GM06990 (cell line): ENCODE measurements at places on chromosomes 6 and 20.
A peak's percentile ranks its signal among the peaks of the same experiment; 100 is the strongest.

GRCh38 chr6:30778001-30778635 lies 33.8 kb upstream of the IER3 start:
- no peak for DNase-seq

- no peak for DNase-seq
These were observed 2.5 kb downstream of the TRIM10 start for GRCh38 chr6:30158475-30159040.

- DNase-seq = no peak
These were observed 193.2 kb downstream of the ARHGAP18 start for GRCh38 chr6:129516787-129517186.

DNA sequence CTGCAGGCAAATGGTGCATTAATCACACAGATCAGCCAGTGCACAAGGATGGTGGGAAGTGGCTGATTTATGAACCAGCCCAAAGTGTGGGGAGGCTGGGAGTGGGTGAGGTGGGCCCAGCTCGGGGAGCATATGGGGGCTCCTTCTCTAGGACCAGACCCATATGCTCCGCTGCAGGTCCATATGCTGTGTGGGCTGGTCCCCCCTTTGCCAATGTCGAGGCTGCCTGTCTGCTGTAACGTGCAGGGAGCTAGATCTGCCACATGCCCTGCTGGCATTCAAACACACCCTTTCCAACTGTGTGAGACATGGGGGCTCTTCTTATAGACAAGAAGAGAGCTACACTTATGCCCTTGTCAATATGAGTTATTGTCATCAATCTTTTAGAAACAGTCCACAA lies 566.3 kb downstream of the DHX35 start:
- DNase-seq = no peak

DNA sequence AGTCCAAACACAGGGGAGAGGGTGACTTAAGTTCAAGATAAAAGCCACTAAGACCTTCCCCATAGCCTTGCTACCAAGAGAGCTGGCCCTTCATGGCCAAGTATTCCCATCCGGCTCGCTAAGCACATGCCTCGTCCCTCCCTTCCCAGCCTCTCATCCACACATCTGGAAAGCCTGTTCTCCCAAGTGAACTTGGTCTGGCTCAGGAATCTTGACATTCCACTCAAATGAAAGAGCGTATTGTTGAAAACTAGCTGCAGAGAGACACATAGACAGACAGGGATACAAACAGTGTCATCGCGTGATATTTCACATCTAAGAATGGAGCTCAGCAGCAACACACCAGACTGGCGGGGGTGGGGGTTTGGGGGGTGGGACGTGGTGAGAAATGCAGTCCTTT lies 182.8 kb upstream of the FOXQ1 start:
- no peak for DNase-seq

GRCh38 chr6:46338131-46338530 lies 153.1 kb downstream of the RCAN2 start:
- no peak for DNase-seq

- DNase-seq = no peak
These were observed 3.0 kb downstream of the DDO start for GRCh38 chr6:110412360-110412759.

DNA sequence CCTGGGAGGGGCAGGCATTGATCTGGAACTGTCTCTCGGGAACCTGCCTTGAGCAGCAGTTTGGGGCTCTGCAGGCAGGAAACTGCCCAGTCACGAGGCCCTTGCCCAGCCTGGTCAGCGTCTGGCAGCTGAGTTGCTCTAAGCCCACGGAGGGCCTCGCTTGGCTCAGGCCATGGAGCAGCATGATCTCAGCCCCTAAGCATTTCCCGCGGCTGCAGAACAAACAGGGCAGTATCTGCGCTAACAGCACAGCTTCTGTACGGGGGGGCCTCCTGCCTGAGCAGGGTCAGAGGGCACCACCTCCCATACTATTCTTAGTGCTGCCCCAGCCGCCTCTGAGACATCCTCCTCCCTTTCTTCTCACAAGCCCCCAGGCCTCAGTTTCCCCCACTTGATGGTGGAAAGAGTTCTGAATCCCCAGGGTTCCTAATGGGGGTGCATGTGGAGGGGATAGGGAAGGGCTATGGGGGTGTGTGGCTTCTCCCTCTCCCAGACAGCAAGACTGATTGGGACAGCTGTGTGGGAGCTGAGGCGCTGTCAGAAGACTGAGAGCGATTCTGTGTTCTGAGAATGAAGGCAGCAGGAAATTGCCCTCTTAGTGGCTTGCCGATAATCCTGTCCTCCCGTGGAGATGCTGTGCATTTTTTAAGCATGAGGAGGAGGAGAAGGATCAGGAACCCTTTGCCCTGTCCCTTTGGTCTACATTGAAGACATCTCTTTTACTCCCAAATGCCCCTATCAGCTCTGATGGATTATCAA lies 46.4 kb downstream of the MOCS1 start:
- DNase-seq = no peak

- DNase-seq = no peak
These were observed 57.3 kb downstream of the SULF2 start for GRCh38 chr20:47727909-47728361.

GRCh38 chr6:167341038-167341583 lies 16.2 kb downstream of the TTLL2 start:
- no peak for DNase-seq

DNA sequence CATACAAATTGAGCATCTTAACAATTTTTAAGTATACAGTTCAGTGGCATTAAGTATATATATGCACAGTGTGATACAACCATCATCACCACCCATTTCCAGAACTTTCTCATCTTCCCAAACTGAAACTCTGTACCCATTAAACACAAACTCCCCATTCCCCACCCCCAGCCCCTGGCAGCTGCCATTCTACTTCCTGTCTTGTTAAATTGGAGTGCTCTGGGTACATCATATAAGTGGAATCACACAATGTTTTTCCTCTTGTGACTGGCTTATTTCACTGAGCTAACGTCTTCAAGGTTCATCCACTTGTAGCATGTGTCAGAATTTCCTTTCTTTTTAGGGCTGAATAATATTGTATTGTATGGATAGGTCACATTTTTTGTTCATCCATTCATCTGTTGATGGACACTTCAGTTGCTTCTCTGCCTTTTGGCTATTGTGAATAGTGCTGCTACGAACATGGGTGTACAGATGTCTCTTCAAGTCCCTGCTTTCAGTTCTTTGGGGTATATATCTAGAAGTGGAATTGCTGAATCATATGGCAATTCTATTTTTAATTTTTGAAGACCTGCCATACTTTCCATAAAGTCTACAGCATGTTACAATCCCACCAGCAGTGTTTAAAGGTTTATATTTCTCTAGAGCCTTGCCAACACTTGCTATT lies 19.6 kb upstream of the RREB1 start:
- no peak for DNase-seq

GRCh38 chr6:138769102-138769676 lies 4.4 kb upstream of the CCDC28A start:
- no peak for DNase-seq

DNA sequence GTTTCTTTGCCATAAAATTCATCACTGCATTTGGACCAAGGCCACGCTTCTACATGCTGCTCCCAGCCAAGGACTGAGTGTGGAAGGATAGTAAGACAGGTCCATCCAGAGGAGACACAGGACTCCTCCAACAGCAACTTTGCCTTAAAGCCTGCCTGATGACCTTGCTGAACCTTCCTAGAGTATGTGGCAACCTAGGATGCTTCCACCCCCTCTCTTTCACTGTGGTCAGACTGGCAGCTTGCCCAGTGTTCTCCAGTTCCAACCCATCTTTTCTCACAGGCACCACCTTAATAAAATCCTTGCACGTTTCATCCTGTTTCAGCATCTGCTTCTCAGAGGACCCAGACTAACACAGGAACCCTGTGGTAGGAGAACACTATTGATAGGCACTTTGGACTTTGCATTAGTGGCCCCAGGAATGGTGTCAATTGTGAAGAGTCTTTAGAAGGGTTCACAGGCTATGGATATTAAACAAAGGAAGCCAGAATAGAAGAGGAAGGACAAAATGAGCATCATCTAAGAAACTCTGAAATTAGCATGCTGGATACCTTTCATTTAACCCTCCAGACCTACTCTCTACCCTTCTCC lies 2.4 kb upstream of the PKHD1 start:
- DNase-seq = no peak

DNA sequence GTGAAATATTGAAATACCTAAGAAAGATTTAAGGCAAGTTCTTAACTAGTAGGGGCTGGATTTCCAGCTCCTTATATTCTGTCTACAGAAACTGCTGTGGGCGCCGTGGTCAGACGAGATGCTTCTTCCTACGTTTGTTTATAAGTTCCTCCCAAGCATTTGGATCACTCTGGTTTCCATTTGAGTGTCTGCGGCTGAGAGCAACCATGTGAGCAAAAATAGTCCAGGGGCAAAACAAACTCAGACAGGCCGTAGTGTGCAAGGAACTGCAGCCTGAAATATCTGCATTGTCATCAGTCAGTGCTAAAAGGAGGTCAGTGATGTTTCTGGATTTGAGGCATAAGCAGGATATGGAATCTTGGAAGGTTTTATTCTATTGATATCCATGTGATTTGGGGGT lies 485.9 kb upstream of the JAG1 start:
- no peak for DNase-seq

DNA sequence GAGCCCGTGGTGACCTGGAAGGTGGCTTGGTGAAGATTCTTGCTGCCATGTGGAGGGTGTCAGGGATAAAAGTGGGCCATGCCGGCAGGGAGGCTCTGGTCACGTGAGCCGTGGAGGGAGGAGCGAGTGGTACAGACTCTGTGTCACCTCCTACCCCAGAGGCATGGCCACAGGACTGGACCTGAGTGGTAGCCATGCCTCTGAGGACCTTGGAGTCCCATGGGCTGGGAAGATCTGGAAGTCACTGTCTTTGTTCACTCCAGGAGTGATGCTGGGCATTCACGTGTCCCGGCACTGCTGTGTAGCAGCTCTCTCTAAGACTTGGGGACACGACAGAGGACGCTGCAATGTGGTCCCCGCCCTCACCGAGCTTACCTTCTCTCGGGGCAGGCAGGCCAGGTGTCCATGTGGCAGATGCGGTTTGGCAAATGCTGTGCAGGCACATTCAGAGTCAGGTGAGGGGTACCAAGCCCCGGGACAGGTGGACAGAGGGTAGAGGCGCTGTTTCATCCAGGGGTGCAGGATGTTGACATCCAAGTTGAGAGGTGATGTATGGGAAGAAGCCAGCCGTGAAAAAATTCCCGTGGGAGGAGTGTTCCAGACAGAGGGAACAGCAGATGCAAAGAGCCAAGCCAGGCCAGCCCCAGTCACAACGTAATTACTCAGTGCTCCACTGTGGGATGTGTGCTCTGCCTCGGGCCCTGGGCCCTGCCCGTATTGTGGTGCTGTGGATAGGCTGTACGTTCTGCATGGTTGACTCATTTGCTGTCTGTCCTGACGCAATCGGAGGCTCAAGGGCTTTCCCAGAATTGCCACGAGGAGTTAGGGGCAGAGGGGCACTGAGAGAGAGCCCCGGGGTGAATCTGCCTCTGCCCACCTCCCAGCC lies 307.8 kb downstream of the TAF4 start:
- DNase-seq = no peak

- DNase-seq = no peak
These were observed 10.9 kb upstream of the SPDEF start for GRCh38 chr6:34566830-34567546.

GRCh38 chr6:56505512-56506260 lies 137.0 kb downstream of the DST start:
- DNase-seq = no peak

DNA sequence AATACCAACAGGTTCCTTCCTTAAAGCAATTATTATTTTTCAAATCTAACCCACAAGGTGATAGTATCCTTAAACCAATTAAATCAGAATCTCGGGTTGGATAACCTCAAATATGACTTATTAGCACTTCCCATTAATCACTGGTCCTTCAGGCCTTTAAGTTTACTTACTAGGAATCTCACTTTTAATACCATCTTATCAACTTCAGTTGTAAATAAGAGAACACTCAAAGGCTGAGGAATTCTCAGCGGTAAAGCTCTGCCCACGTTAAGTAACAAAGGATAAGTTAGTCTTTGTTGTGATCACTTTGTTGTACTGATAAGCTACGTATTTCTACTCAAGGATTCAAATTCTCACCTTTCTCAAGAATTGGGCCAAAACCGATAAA lies 82.0 kb downstream of the OR2B2 start:
- no peak for DNase-seq

- DNase-seq = peak; percentile 86
These were observed 9.7 kb upstream of the CD40 start for GRCh38 chr20:46108435-46108841.

DNA sequence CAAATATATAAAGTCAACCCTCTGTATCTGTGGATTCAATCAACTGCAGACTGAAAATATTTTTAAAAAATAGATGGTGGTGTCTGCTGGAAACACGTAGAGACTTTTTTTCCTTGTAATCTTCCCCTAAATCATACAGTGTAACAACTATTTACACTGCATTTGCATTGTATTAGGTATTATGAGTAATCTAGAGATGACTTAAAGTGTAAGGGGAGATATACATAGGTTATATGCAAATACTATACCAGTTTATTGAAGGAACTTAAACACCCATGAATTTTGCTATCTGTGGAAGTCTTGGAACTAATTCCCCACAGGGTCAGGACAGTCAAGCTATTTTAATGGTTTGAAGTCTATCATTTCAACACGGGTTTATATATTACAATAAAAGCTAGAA lies 10.2 kb downstream of the HDAC2 start:
- no peak for DNase-seq

- no peak for DNase-seq
These were observed 62.4 kb downstream of the NCOA7 start for GRCh38 chr6:125853168-125853567.

DNA sequence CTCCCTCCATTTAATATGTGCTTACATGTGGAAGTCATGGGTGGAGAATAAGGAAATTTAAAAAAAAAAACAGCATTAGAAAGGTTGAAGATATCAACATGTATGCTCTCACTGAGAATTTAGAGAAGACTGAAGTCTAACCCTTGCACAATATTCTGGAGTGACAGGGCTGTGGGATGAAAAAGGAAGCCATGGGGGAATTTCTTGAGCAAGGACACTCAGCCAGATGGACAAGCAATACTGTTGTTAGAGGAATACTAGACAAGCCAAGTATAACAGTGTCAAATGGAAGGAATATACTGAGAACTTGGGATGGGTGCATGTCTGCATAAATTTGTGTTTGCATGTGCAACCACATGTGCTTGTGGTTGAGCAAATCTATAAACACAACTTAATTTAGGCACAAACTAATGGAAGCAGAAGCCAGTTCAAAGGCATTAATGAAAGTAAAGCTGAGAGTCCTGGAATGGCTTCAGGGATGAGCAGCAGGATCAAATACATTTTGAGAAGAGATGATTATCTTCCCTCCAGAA lies 119.7 kb downstream of the ADGRB3 start:
- no peak for DNase-seq
